Motor neuron (in vitro differentiated cells): ENCODE measurements at places on chromosomes 2 and 18. TPM values are rescaled to one million over a fixed set of nuclear protein-coding genes. Genes with fewer than 3 reads are reported as not detected.

Gene IL36RN
- total RNA-seq = not detected in 2 replicates

Gene C2orf81
- 5.6 and 6.1 TPM in 2 replicates for total RNA-seq

Gene OSBPL6
- total RNA-seq = 11.0 and 12.4 TPM in 2 replicates

Gene TMEM198
- 26.5 and 28.8 TPM in 2 replicates for total RNA-seq

Gene SNTG2
- total RNA-seq = 0.21 TPM in 1 of 2 replicates, not detected in the other

Gene TMEM163
- total RNA-seq = 0.58 and 1.6 TPM in 2 replicates

Gene ZNF514
- total RNA-seq = 18.2 and 27.3 TPM in 2 replicates

Gene CLEC4F
- 0.46 TPM in 1 of 2 replicates, not detected in the other for total RNA-seq
